ENCODE measurements at places on chromosomes 1 and 21. TPM values are rescaled to one million over a fixed set of nuclear protein-coding genes. Genes with fewer than 3 reads are reported as not detected.

The EPHB2 gene
- total RNA-seq = 7.2 TPM

The PTGS2 gene
- total RNA-seq = 4.9 TPM

The OR6N1 gene
- not detected for total RNA-seq

The CDA gene
- 2.5 TPM for total RNA-seq

The UBL4B gene
- total RNA-seq = 0.42 TPM

The LCE6A gene
- total RNA-seq = not detected

The MCM3AP gene
- 180 TPM for total RNA-seq

The LMOD1 gene
- total RNA-seq = 87.6 TPM

The CCDC30 gene
- total RNA-seq = 6.7 TPM

The CRYZL1 gene
- total RNA-seq = 83.0 TPM

The LGR6 gene
- 0.42 TPM for total RNA-seq

The RIMS3 gene
- 2.1 TPM for total RNA-seq

The KMO gene
- total RNA-seq = 0.60 TPM

The OLIG2 gene
- not detected for total RNA-seq
